ENCODE measurements at places on chromosomes 1 and 21.

- no peak for DNase-seq
These were observed 56.9 kb downstream of the TP53BP2 start for GRCh38 chr1:223788746-223789415.

GRCh38 chr1:178500936-178501554 is 4.3 kb upstream of the CLEC20A start:
- no peak for DNase-seq

DNA sequence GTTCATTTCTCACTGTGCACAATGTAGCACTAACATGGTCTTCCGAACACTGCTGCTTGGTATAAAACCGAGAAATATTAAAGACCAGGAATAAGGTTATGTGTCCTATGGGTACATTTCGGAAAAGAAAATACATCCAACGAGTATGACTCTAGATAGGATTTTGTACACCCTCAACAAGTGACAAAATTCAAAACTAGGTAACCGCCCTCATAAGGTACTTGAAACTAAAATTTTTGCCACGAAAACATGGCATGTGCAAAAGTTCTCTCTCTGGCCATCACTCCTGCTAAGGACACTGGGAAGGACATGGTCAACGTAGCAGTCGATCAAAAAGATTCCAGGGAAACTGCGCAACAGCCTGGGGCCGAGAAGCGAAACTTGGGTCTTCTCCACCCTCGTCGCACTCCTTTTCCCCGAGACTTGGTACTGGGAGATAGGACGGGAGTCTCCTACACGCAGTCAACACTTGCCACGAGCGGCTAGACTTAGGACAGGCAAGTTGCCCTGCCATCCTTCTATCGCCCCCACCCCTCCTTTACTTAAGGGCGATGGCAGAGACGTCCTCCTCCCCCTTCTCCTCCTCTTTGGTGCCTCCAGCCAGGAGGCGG is 338 bp upstream of the TOR1AIP1 start:
- no peak for DNase-seq

GRCh38 chr1:153032073-153032472 is 1.1 kb downstream of the SPRR1B start:
- no peak for DNase-seq

GRCh38 chr1:61253912-61254633 is 171.7 kb downstream of the NFIA start:
- no peak for DNase-seq

GRCh38 chr1:151819976-151820623 is 11.5 kb downstream of the RORC start:
- DNase-seq = peak; percentile 61

DNA sequence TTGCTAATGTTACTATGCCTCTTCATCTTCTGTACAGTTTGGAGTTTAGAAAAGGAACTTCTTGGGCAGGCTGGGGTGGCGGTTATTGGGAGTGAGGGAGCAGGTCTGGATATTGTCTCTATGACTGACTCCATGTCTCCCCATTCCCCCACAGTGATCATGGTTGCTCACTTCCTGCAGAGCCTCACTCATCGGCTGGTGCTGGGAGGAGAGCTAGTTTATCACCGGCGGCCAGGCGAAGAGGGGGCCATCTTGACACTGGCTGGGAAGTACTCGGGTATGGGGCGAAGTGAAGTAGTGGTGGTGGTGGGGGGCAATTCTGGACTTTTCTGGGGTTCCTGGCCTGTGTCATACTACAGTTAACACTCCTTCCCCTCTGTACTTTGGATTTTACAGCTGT is 2.2 kb downstream of the TOMM40L start:
- DNase-seq = no peak

All from activated T-cell treated with anti-CD3 and anti-CD28 coated beads, Interleukin-2, amount 50 U/mL, for 72 hours (primary cell).